Mesothelial cell of epicardium (in vitro differentiated cells): ENCODE measurements at places on chromosomes 6 and 20. TPM values are rescaled to one million over a fixed set of nuclear protein-coding genes. Genes with fewer than 3 reads are reported as not detected.

MC3R gene
- not detected in 3 replicates for total RNA-seq

COL12A1 gene
- 10.5 to 12.5 TPM (median 11.3 TPM) in 3 replicates for total RNA-seq

SMIM8 gene
- 23.7 to 26.7 TPM (median 24.4 TPM) in 3 replicates for total RNA-seq

DNA sequence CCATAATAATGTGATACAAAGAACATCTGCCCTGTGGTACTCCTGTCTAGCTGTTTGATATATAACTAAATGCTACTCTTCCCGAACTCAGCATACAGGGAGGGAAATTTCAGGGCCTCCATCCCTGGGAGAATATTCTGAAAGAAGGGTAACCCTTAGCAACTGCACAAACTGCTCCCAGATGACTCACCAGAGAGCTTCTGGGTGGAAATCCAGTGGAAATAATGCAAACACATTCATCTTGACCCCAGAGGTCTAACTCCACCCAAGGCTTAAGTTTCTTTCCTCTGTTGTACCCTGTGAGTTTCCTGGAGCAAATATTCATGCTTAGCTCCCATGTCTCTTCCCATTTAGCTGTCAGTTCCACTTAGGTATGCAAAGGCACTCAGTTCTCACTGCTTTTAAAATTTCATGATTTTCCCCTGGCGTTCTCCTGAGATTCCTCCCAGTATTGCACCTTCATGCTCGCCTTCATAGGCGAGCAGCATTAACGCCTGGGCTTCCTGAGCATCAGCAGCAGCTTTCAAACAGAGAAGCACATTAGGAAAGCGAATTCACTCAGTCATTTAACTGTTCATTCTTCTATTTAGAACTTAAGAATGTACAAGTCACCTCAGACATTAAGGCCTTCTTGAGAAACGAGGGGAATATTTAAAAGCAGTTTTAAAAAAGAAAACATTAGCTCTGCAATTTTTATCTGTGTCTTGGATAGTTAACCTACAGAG, 43.8 kb upstream of the LAMA4 start:
- H3K4me3 ChIP-seq: no peak overlapping the region
- DNase-seq: no peak
- H3K4me1 ChIP-seq: peaks cover 10% of the 10 kb centered on the region

DNA sequence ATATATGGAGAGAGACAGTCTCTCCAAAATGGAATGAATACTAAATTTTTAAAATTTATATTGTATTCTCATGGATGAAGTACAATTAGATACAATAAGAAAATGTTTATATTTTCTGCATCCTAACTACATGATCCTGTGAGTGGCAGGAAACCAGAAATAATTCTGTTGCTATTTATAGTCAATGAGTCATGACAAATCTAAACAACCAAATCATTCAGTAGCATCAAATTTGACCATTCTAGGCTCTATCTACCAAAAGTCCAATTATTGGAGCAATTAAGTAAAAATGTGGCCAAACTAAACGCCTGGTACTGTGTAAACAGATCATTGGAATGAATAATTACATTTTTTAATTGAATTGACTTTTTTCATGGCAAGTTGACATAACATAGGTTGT, 959.8 kb downstream of the EPHA7 start:
- H3K4me3 ChIP-seq: no peak overlapping the region
- no peak overlapping the region for H3K27ac ChIP-seq
- no peaks in the 10 kb centered on the region for H3K27me3 ChIP-seq
- no peak for DNase-seq
- H3K4me1 ChIP-seq: peaks cover 13% of the 10 kb centered on the region

DNA sequence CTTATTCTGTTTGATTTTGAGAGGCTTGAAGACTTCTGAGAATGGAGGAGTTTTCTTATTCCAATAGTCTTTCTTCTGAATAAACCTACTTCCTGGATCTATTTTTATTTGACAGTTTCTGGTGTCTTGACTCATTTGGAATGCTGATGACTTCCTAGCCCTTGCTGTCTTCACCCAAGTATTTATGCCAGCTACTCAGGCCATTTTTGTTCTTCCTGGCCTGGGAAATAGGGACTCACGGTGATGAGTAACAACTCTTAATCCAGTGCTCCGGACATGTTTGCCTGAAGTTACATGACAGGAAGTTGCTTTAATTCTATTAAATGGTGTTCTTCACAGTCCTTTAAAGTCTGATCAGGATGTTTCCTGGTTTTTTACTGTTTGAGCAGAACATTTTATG, 272.1 kb upstream of the EYS start:
- H3K27me3 ChIP-seq: no peaks in the 10 kb centered on the region
- DNase-seq: no peak
- H3K4me1 ChIP-seq: no peaks in the 10 kb centered on the region
- H3K36me3 ChIP-seq: no peaks in the 10 kb centered on the region

DNA sequence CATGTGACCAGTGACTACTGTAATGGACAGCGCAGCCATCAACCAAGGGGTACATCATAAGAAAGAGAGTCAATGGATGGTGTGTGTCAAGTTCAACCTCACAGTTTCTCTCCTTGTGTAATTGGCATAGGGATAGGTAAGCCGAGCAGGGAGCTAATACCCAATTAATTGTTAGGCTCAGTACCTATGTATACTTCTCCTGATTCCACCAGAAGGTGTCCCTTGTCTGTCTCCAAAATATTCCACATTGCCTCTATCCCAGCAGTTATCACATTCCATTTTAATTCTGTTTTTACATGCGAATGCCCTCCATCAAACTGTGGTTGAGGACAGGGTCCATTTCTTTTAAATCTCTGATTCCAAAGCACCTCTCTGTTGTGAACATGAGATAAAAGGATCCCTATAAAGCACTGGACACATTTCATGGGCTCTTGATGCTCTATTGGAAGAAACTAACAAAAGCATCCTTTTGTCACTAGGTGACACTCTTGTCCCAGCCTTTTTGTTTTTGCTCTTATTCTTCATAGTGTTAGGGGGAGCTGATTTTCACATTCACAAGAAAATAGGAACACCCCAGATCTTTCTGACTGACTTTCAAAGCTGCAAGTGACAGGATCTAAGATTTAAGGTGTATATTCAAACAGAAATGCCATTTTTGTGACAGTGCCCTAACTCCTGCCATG, 38.9 kb downstream of the FBXO9 start:
- H3K27me3 ChIP-seq: no peaks in the 10 kb centered on the region
- H3K27ac ChIP-seq: no peak overlapping the region
- peaks cover 13% of the 10 kb centered on the region for H3K36me3 ChIP-seq
- H3K4me1 ChIP-seq: peaks cover 4% of the 10 kb centered on the region
- DNase-seq: no peak

DNA sequence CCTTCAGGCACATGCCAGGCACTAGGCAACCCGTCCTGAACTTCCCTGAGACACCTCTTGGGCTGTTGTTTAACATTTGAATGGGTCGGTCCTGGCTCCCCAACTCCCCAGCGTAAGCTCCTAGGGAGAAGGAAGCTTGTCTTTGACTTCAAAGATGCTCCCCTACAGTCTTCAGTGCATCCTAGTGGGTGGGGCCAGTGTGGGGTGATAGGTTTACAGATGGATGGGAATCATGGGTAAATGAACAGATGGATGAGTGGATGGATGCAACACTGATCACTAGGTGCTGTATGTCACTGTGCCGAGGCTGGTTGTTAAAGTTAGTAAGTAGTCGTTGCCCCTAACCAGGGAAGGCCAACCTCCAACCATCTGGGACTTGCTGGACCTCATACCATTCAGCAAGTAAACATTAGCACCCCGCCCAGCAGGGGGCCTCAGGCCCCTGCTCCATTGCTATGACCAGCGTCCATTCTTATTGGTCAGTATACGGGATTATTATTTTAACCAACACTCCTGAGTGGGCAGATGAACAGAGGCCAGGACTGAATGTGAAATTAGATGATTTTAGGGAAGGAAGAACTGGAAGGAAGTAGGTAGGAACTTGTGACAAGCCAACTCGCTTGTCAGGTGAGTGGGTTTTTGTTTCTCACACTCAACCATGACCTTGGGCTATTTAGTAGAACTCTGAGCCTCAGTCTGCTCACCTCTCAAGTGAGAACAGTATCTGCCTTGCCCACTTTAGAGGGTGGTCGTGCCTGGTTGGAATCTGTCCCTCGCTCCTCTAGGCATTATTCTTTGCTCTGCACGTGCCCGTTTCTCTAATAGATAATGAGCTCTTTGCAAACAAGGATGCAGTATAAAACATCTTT, 82.9 kb upstream of the FOXP4 start:
- H3K27me3 ChIP-seq: no peaks in the 10 kb centered on the region
- no peaks in the 10 kb centered on the region for H3K36me3 ChIP-seq
- no peak overlapping the region for H3K27ac ChIP-seq
- peaks cover 39% of the 10 kb centered on the region for H3K4me1 ChIP-seq
- DNase-seq: no peak

- no peaks in the 10 kb centered on the region for H3K27me3 ChIP-seq
- no peak overlapping the region for H3K27ac ChIP-seq
- DNase-seq: no peak
- no peaks in the 10 kb centered on the region for H3K4me1 ChIP-seq
Measured at GRCh38 chr6:81340946-81341345, 411.5 kb downstream of the TENT5A start.

DNA sequence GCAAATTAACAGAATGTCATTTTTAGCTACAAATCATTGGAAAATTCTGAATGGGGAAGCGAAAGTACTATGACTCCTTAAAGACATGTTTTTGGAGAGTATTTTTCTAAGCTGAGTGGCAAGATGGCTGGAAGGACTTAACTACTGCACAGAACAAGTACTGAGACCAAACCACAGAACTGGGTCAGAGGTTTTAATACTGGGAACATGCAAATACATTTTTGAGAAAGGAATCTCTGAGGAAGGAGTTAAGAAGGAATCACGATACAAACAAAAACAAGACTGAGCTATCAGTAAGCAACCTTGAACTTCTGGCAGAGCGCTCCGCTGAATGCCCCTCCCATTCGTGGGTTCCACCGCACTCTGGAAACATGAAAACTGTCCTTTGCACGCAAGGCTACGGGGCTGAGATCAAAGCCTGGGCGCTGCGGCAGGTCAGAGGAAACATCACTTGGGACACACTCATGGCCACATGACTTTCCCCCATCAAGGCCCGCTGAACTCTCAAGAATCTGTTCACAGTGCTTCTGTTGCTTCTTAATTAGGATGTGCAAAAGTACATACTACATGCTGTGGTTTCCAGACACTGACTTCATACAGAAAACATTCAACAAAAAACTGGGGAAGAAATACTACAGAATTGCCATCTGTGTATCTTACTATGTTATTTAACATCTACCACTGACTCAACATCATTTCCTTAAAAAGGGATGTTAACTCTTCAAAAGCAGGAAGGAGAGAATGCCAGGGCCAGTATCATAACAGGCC, 27.8 kb downstream of the SLC23A2 start:
- H3K4me1 ChIP-seq: peaks cover 23% of the 10 kb centered on the region
- H3K27ac ChIP-seq: peak overlapping the region; percentile 68
- H3K36me3 ChIP-seq: peaks cover 9% of the 10 kb centered on the region
- no peak for DNase-seq
- no peaks in the 10 kb centered on the region for H3K27me3 ChIP-seq
- H3K4me3 ChIP-seq: no peak overlapping the region
